ENCODE measurements at places on chromosomes 13 and 19.

DNA sequence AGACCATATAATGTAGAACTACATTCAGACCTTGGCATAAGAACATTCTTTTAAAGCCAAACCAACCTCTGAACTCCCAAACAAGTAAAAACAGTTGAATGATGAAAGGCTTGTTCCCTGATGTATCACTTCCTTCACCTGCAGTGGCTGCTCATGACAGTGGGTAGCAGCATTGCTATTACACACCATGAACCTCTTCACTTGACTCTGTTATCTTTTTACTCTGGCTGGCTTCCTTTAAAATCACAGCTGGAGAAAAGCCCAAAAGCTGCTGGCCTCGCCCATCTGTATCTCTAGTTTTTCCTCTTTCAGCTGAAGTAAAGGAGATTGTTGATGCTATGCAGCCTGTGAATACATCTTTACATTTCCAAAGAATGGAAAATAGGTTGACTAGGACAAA is 22.6 kb downstream of the THSD1 start:
- no peak for DNase-seq

GRCh38 chr13:80782441-80782840 is 441.5 kb upstream of the SPRY2 start:
- no peak for DNase-seq

GRCh38 chr13:70732611-70733010 is 624.4 kb upstream of the KLHL1 start:
- no peak for DNase-seq

- no peak for DNase-seq
Observed at GRCh38 chr13:83183439-83184149, 698.7 kb downstream of the SLITRK1 start.

DNA sequence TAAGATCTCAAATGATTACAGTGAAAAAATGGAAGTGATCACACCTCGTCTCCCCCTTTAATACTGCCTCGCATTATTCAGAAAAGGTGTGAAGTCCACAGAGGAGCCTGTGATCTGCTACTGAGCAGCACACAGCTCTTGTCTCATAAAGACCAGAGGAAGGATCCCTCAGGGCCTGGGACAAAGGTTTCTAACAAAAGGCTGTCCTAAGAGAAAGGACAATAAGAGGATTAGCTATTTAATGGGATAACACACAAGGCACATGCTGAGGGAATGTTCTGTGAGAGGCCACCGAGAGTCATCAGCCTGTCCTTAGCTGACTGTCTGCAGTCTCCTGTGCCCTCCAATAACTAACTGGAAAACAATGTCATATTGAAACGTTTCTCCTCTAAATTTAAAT is 26.7 kb downstream of the EBPL start:
- no peak for DNase-seq

- no peak for DNase-seq
Observed at GRCh38 chr13:98275681-98276171, 98.7 kb upstream of the RNF113B start.

GRCh38 chr19:13153569-13154240 is 3.5 kb downstream of the IER2 start:
- no peak for DNase-seq

GRCh38 chr19:39996218-39996810 is 546 bp upstream of the ZNF546 start:
- DNase-seq = no peak

DNA sequence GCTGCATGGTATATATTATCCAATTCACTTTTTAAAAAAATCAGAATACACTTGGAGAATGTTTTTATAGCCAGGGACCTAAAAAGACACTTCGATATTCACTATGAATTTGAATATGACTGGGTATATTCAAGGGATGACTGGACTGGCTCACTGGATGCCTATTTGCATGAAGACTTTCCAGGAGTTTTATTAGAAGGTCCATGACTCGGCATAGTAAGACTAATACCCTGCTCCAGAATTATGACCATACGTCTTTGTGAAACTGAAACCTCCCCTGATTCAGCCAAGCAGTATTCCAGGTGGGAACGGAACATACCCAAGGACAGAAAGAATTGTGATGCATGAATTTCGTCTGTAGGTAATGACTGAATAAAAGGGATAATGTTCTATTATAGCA is 3.9 kb upstream of the FAM216B start:
- DNase-seq = no peak

- no peak for DNase-seq
Observed at GRCh38 chr19:51944798-51945552, 17.7 kb downstream of the ZNF613 start.

- peak; percentile 86 for DNase-seq
Observed at GRCh38 chr13:114128624-114129522, 3.5 kb downstream of the RASA3 start.

DNA sequence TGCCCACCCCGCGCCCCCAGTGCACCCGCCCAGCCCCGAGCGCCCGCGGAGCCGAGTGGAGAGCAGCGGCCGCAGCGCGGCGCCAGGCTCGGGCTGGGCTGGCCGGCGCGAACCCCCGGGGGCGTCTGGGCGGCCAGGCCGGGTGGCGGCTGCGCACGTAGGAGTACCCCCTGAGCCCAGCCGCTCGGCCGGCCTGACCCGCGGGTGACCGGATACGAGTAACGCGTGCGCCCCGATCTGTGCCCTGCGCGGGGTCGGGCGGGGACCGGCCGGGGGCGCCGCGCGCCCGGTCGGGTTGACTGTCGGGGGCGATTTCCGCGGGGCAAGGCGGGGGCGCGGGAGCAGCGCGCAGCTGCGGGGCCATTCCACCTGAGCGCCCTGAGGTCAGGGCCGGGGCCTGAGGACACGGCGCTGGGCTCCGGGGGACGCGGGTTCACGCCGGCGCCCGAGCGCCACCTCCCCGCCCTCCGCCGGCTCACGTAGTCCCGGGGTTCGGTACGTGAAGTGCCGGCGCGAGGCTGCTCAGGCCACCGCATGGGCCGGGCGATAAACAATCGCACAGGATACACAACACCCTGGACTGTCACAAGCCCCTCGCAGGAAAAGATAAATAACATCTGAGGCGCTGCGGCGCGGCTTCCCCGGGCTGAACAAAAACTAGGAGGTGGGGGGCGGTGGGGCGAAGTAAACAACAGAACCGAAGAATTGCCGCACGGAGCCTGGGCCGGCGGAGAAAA is 37.6 kb upstream of the FLT1 start:
- no peak for DNase-seq

- DNase-seq = no peak
Observed at GRCh38 chr13:40640202-40640601, 26.2 kb downstream of the FOXO1 start.

DNA sequence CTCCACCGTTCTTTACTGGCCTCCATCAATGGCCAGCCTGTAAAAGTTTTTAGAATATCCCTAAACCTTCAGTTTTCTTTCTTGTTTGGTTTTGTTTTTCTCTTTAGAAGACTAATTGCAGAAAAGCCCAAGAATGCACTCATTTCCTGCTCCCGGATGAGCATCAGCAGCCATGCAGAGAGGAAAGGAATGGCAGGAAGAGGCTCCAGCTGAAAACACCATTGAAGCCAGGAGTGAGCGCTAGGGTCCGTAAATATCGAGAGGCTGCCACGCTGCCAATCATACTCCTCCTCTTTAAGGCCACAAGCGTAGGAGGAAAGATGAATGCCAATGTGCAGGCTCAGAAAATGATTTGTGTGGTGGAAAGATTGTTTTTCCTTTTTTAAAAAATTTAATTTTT is 57.4 kb upstream of the UBE2L5 start:
- DNase-seq = no peak

DNA sequence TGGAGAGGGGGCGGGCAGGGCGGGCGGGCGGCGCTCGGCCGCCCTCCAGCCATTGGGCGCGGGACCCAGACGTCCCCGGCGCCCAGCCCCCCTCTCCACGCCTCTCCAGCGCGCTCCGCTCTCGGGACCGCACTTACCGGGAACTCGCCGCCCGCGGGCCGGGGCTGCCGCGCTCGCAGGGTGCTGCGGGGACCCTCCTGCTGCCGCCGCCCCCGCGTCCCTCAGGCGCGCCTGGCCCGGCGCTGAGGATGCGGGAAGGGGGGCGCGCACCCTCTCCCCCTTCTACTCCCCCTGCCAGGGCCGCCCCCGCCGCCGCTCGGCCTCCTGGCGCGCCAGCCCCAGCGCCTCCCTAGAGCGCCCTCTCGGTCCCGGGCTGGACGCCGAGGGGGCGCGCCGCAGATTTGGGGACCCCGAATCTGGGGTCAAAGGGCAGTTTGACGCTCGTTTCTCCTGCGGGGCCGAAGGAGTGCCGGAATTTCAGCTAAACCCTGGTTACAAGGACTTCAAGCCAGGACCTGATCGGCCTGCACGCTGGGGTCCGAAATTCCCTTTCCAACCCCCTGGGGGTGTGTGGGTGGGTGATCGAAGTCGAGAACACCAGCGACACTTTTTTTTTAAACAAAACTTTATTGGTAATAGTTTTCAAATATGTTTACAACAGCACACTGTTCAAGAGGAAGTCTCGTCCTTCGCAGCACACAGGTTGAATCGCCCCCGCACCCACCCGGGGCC is 696 bp upstream of the SAMD1 start:
- no peak for DNase-seq

DNA sequence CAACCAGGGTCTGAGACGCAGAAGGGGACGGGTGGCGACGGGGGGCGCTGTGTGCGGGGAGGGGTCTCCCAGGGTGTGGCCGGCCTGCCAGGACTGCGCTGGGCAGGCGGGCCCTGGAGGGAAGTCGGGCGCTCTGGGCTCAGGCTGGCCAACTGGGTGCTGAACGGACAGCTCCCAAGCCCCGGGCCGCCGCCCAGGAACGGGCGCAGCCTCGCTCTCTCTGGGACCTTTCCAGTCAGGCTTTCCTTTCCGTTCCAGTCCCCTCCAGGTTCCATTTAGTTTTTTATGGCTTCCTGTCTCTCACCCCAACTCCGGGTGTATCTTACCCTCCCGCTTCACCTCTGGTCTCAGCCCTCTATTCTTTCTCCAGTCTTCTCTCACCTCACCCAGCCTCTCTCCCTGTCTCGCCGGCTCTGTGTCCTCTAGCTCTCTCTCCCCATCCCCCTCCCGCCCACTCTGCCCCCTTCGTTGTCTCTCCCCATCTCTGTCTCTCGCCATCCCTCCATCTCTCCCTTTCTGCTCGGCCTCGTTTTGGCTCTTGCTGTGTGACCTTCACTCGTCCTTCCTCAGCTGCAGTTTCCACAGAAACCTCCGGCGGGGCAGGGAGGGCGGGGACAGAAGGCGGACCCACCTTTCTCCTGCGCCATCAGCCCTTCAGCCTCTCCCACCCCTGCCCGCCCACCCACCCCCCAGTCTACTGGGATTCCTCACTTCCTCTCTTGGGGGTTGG is 3.3 kb upstream of the ATP1A3 start:
- no peak for DNase-seq

GRCh38 chr19:5358173-5358800 is 17.7 kb upstream of the PTPRS start:
- no peak for DNase-seq

GRCh38 chr19:6413291-6413690 is 11.3 kb downstream of the KHSRP start:
- no peak for DNase-seq

DNA sequence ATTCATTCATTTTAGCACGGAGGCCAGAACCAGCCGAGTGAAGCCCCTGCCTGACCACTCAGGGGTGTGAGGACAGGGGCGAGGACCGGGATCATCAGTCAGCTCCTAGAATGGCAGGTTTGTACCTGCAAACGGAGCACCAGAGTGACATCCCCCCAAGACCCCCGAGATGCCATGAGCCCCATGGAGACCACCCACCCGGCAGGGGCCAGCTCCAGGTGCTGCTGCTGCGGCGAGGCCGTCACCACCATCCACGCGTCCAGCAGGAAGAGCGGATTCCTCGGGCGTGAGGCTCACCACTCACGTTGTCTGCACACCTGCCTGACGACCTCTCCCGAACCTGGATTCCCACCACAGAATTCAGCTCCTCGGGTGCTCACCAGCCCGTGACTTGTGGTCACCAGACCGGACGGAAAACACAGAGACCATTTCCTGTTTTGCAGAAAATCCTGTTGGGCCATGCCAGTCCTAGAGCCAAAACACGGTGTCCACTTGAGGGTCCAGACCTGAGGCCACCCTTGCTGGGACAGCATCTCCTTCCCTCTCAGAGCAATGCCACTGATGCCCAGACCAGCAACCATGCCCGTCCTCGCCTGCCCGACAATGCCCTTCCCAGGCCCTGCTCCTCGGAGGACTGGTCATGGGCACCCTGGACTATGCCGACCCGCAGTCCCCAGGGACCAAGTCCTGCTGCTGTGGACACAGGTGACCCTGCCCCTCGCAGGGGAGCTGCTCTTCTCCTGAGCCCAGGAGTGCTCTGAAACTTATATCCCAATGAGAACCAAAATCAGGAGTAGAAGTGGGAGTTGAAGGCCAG is 74.2 kb downstream of the RASA3 start:
- DNase-seq = no peak

DNA sequence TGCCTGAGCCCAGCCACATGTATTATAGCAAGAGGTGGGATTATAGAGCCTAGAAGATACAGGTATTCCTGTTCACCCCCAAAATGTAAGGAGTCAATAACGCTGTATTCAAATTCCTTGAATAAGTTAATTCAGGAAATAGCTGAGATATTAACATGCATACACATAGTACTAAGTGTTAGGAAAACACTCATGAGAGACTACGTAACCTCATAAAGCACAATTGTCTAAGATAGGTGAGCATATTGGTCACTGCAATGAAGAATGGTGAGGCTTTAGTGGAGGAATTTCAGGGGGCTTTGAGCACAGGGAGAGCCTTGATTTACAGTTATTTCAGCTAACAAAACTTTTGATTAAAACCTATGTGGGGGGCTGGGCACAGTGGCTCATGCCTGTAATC is 161.6 kb downstream of the LMO7 start:
- no peak for DNase-seq

GRCh38 chr13:50682002-50682401 is 161.5 kb downstream of the DLEU7 start:
- no peak for DNase-seq

DNA sequence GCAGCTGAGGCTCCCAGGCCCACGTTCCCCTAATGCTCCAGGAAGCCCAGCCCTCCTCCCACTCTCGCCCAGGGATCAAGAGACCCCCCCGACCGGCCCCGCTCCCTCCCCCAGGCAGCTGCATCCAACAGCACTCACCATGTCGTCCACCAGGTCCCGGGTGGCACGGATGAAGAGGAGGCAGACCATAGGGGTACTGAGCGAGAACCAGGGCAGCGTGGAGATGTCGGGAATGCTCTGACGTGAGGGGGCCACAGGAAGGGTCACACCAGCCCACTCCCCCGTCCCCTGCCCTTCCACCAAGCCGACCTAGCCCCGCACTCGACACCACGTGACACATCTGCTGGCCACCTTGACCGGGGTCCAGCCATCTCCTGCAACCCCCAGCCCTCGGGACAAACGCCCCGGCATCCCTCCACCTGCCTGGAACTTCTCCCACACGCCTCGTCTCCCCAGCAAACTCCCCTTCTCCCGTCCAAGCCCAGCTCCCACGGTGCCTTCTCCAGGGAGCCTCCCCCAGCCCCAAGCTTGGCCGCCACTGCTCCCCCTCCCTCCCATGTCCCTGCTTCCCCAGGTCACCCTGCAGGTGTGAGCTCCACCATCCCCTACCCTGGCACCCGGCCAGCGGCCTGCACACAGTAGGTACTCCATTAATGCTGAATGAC is 4.9 kb downstream of the ATP8B3 start:
- DNase-seq = no peak

- DNase-seq = no peak
Observed at GRCh38 chr13:45711951-45712350, 9.8 kb downstream of the CBY2 start.

- DNase-seq = no peak
Observed at GRCh38 chr13:103046676-103047075, 19.5 kb downstream of the SLC10A2 start.

All from stimulated activated CD8-positive, alpha-beta memory T cell treated with anti-CD3 and anti-CD28 coated beads, Interleukin-4, amount 100 ng/mL, for 1 hour (primary cell).